ENCODE measurements at places on chromosomes 2 and 18. TPM values are rescaled to one million over a fixed set of nuclear protein-coding genes. Genes with fewer than 3 reads are reported as not detected.

PSMA8 gene
- total RNA-seq, result not detected

HS6ST1 gene
- 16.1 TPM for total RNA-seq

GALNT13 gene
- total RNA-seq, result not detected

SLC9A4 gene
- not detected for total RNA-seq

ANKRD29 gene
- 2.0 TPM for total RNA-seq

TXNDC2 gene
- not detected for total RNA-seq

IGFBP2 gene
- total RNA-seq, result 69.7 TPM

MATN3 gene
- 0.27 TPM for total RNA-seq

SCTR gene
- not detected for total RNA-seq

HAAO gene
- total RNA-seq, result 4.0 TPM

RAD51AP2 gene
- total RNA-seq, result not detected

RASGRP3 gene
- total RNA-seq, result not detected

ABHD1 gene
- total RNA-seq, result not detected

STRN gene
- 25.3 TPM for total RNA-seq

DNA sequence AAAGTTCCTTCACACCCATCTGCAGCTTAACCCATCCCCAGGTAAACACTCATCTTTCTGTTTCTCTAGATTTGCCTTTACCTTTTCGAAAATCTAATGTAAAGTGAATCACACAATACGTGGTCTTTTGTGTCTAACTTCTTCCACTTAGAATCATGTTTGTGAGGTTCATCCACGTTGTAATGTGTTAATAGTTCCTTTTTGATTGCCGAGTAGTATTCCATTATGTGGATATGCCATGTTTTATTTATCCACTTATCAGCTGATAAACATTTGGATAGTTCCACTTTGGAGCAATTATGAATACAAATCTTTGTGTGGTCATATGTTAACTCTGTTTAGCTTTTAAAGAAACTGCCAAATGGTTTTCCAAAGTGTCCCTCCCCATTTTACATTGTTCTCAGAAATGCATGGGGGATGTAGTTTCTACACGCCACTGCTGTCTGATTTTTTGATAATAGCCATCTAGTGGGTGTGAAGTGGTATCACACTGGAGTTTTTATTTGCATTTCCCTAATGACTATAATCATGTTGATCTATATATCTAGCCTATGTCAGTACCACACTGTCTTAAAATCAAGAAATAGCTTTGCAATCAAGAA lies 22.3 kb downstream of the PECR start:
- DNase-seq, result no peak

GRCh38 chr2:27509326-27509725 lies 12.7 kb downstream of the GCKR start:
- DNase-seq, result no peak

GRCh38 chr18:78980279-78980771 lies 707 bp downstream of the SALL3 start:
- DNase-seq, result no peak

DNA sequence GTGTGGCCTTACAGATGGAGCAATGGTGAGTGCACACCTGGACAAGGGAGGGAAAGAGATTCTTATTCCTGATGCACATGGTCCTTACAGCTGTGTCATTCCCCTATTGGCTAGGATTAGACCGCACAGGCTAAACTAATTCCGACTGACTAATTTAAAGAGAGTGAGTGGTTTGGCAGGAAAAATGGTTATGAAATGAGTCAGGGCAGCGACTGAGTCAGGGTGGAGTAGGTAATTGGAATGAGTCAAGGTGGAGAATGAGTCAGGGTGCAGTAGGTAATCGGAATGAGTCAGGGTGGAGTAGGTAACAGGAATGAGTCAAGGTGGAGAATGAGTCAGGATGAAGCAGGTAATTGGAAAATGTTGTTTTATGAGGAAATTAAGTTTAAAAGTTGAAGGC lies 1353.7 kb upstream of the LRRTM1 start:
- no peak for DNase-seq

- no peak for DNase-seq
Observed at GRCh38 chr18:37409878-37410277, 155.7 kb downstream of the CELF4 start.

- DNase-seq, result no peak
Observed at GRCh38 chr2:11503354-11503927, 30.4 kb upstream of the GREB1 start.

- no peak for DNase-seq
Observed at GRCh38 chr2:101036562-101036961, 34.5 kb downstream of the RPL31 start.

- no peak for DNase-seq
Observed at GRCh38 chr2:196322973-196323810, 151.8 kb upstream of the STK17B start.

DNA sequence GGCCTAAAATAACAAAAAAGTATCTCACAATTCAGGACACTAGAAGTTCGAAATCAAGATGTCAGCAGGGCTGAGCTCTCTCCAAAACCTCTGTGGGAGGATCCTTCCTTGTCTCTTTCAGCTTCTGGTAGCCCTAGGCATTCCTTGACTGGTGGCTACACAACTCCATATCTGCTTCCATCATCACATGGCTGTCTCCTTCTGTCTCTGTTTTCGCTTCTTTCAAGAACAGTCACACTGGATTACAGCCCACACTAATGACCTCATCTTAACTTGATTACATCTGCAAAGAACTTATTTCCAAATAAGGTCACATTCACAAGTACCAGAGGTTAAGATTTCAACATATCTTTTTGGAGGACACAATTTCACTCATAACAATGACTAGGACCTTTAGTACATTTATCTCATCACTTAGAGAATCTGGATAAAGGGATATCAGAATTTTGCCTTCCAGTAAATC lies 275.2 kb downstream of the IRS1 start:
- DNase-seq, result no peak

DNA sequence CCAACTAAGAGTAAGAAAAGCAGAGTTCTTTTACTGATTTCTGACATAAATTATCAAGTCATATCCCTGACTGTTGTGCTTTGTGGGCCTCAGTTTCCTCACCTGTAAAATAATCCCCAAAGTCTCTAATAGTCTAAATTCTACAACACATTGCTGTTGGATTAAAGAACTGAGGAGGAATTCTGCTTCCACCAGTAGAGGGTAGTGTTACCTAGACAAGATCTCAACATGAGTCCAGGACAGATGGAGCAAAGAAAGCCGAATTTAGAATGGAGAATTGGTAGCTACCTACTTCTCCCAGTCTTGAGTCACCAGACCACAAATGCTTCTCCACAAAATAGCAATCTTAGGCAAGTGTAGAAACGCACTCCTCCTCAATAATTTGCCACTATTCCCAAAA lies 462.5 kb upstream of the FSHR start:
- no peak for DNase-seq

GRCh38 chr18:54127759-54128378 lies 96.6 kb downstream of the MBD2 start:
- no peak for DNase-seq

DNA sequence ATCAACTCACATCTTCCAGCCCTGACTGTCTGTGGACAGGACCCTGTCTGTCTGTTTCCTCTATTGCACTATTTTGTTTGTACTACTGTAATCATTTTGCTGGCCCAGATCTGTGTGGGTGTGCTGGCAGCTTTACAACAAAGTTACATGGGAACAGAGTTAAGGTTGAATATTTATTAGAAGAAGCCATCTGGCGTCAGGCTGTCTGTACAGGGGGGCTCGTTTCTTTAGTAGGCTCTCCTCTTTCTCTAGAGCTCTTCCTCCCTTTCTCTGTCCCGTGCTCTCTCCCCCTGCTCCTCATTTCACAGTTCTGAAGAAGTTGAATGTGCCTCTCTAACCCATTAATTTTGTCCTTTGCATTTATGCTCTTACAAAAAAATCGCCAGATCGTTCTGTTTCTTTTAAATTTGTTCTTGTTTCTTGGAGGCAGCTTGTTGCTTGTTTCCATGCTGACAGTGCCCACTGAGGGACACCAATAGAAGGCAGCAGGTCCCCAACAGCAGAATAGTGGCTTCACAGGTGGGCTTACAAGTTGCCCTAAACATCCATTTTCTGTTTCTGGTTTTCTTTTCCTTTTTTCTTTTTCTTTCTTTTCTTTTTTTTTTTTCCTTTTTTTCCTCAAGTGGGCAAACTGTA lies 315.2 kb upstream of the ZEB2 start:
- DNase-seq, result no peak

GRCh38 chr18:48442761-48443160 lies 33.6 kb upstream of the ZBTB7C start:
- DNase-seq, result no peak

DNA sequence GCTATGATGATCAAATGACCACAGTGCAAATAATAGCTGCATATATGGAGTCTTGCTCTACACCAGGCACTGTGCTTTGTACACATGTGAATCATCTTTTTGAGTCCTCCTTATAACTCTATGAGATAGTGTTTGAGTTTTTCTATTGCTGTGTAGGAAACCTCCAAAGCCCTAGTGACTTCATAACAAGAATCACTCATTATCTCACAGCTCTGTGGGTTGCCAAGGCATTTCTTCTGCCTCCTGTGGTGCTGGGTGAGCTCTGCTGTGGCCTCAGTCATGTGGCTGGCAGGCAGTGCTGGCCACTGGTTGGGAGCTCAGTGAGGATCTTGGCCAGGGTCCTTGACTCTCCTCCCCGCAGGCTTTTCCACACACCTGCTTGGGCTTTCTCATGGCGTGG lies 153.4 kb downstream of the CAPN13 start:
- no peak for DNase-seq

- DNase-seq, result no peak
Observed at GRCh38 chr18:38756436-38756835, 1190.8 kb upstream of the CELF4 start.

DNA sequence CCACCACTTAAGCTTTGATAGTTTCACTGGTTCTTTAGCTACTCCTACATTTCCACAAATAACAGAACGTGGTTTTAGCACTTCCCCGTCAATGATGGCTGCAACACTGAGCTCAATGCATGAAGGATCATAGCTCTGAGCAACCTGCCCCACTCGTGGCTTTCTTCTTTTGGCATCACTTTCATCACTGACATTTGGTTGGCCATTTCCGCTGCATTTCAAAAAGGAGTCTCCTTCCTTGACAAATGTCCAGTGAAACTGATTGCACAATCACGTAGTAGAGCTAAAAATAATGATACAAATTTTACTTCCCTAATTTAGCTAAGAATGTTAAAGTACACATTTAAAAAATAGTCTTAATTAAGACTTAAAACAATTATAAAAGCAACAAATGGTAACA lies 205.2 kb upstream of the HDAC4 start:
- DNase-seq, result no peak

GRCh38 chr18:37179384-37179783 lies 350.5 kb downstream of the KIAA1328 start:
- no peak for DNase-seq

DNA sequence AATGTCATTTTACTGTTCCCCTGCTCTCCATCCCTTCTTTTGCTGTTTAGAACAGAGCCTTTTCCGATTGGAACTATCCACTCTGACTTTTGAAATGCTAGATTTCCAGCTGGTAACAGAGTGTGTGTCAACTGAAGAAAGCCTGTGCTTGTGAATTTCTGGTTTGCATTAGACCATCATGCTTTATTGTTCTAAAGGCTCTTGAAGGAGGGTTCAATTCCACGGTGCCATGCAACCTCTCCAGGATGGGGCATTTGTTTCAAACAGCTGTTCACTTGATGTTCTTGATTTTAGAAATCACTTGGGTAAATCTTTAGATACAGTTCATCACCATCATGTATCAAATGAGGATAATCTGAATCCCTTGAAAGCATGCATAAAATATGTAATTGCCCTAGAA lies 156.7 kb downstream of the QPCT start:
- no peak for DNase-seq

- peak; percentile 46 for DNase-seq
Observed at GRCh38 chr2:63056107-63057050, 5.7 kb downstream of the OTX1 start.

DNA sequence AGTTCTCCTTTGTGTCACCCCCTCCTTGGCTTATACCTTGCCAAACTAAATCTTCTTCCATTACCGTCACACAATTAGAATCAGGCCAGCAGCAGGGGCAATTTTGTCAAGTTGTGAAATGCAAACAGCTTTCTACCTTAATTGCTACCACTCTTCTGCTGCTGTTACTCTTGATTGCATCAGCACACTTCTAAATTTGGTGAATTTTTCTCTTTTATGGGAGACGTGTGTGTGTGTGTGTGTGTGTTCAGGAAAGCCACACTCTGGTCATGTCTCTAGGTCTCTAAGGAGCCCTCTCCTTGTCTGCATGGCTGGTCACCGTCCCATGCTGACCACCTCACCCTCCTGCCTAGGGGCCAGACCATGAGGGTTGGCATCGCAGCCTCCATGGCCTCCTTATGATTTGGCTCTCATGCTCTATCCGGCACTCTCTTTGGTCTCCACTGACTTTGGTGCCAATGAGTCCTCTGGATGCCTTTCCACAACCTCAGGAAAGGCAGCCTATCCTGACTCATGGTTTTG lies 87.7 kb downstream of the GATA6 start:
- DNase-seq, result no peak

DNA sequence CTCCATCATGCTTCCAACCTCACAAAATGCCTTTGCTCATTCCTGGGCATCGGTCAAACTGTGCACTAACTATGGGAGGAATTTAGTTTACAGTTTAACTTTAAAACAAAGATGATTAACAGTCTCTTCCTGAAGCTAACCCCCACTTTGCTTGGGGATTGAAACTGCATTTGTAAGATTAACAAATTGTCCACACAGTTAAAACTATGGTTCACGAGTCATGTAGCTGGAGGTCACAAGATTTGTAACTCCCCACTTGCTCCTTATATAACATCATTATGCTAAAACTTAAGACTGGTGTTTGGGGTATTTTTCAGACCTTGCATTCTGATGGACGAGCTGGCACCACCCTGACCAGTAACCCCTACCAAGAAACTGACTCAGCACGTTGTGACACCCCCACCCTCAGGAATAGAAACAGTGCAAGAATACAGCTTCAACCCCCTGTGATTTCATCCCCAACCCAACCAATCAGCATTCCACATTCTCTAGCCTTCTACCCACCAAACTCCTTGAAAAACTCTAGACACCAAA lies 252.3 kb downstream of the MBD5 start:
- DNase-seq, result no peak

- no peak for DNase-seq
Observed at GRCh38 chr2:141021109-141021508, 1109.7 kb downstream of the LRP1B start.

DNA sequence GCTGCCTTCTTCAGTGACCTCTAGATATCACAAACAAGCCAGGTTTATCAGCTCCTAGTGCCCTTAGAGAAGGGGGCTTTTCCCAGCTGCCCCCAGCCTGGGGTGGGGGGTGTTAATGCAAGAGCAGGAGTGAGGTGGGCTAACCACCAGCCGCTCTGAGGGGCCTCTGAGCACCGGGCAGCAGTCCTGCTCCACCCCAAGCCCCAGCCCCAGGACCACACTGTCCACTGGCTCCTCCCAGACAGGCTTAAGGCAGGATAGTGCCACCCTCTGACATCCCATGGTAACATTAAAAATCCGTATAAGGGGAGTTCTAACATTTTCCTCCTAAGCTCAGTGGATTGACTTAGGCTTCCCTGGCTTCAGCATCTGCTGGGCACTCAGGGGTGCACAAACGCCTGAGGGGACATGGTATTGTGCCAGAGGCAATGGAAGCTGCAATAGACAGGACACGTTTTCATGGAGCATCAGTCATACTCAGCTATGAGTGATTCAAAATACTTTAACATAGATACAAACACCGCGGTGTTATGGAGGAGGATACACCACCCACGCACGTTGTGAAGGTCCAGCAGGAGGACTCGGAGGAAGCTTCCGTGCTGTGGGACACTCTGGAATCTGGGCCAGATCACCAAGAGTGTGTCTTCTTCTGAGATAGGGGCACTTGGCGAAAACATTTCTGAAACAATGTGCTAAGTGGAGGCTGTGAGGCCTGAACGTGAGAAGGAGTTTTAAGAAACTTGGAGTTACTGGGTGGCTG lies 112.7 kb upstream of the EPC2 start:
- DNase-seq, result no peak

GRCh38 chr2:73920577-73921545 lies 5.8 kb upstream of the DGUOK start:
- peak; percentile 53 for DNase-seq

All from transverse colon (tissue), 4 donors.